ENCODE measurements at places on chromosomes 11 and 22.

GRCh38 chr11:91922846-91923245 lies 301.8 kb upstream of the FAT3 start:
- no peak for DNase-seq

DNA sequence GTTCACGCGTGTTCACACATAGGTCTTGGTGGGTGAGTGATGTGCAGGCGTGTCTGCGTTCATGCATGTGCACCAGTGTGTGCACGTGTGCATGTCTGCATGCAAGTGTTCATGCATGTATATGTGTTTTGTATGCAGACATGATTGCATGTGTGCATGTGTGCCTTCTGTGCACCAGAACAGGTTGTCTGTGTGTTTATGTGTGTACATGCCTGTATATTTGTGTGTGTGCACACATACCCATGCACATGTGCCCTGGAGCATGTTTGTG lies 4.9 kb downstream of the ZDHHC8 start:
- DNase-seq: no peak

DNA sequence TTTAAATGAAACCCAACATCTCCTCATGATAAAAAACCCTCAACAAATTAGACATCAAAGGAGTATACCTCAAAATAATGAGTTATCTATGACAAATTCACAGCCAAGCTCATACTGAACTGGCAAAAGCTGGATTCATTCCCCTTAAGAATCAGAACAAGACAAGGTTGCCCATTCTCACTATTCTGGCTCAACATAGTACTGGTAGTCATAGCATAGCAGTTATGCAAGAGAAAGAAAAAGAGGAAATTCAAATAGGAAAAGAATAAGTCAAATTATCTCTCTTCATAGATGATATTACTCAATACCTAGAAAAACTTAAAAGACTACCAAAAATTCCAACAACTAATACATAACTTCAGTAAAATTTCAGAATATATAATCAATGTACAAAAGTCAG lies 29.4 kb upstream of the XKR3 start:
- DNase-seq: no peak

GRCh38 chr11:73269459-73270015 lies 2.6 kb upstream of the P2RY6 start:
- DNase-seq: no peak

- no peak for DNase-seq
Measured at GRCh38 chr11:65657426-65657825, 5.3 kb downstream of the RELA start.

DNA sequence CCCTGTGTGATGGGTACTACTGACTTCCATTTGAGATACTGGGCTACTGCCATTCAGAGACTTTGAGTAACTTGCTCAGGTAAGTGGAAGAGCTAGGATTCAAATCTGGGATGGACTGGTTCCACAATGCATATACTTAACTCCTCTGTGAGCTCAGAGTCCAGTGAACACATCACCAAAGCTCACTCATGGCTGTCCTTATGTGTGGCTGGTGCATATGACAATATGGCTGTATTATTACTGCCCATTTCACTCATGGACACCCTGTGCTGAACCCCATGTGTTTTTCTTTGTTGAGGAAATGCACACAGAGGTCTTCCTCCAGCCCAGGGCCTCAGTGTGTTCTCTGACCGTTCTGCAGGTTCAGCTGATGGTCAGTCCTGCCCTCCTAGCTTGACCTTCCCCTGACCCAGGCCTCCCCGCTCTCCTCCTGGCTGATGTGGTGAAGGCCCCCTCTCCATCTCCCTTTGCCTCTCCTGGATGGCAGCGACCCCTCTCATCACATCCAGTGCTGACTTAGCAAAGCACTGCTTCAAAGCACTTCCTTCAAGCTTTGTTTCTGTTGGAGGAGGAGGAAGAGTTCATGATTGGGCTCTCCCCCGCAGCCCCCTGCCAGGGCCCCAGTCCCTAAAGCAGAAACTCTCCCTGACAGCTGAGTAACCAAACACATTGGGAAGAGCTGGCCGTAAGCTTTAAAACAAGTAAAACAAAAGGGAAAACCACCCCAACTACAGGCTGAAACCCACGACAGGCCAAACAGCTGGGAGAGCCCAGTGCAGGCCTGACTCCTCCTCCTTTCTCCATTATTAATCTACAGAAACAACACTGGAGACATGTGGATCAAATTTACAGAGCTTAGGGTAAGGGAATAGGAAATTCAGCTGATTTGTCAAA lies 101.2 kb downstream of the NAT10 start:
- no peak for DNase-seq

- DNase-seq: no peak
Measured at GRCh38 chr11:45502226-45502545, 163.2 kb downstream of the CHST1 start.

GRCh38 chr22:44385296-44385610 lies 72.5 kb upstream of the SHISAL1 start:
- no peak for DNase-seq

DNA sequence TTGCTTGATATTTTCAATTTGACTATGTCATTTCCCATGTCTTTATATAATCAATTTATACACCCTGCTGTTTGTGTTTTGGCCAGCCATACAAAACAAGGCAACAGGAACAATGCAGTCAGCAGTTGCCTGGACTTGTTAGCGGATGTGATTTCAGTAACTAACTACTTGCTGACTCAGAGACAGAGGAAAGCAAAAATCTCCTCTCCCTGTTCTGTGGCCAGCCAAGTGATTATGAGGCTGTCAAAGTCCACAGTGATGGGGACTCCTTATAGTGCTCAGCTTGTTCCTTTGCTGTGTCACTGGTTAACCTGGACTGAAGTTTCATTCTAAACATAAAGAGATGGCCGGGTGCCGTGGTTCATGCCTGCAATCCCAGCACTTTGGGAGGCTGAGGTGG lies 32.6 kb upstream of the APLP2 start:
- no peak for DNase-seq

- DNase-seq: no peak
Measured at GRCh38 chr11:86151174-86152005, 82.5 kb upstream of the PICALM start.

DNA sequence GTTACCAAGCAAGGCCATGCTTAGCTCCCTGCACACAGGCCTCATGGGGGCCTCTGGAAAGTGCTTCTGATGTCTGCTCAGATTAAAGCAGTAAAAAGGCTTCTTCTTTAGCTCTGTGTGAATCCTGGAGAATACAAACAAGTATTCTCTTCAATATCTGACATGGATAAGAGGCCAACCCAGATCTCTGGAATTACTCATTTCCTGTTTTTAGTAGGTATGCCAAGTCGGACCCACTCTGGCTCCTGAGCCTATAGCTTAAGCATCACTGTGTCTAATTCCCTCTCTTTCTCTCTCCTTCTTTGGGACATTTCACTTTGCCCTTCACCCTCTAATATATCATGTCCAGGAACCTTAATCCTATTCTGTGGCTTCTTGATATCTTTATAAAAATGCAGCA lies 529.6 kb upstream of the CCDC90B start:
- DNase-seq: no peak

DNA sequence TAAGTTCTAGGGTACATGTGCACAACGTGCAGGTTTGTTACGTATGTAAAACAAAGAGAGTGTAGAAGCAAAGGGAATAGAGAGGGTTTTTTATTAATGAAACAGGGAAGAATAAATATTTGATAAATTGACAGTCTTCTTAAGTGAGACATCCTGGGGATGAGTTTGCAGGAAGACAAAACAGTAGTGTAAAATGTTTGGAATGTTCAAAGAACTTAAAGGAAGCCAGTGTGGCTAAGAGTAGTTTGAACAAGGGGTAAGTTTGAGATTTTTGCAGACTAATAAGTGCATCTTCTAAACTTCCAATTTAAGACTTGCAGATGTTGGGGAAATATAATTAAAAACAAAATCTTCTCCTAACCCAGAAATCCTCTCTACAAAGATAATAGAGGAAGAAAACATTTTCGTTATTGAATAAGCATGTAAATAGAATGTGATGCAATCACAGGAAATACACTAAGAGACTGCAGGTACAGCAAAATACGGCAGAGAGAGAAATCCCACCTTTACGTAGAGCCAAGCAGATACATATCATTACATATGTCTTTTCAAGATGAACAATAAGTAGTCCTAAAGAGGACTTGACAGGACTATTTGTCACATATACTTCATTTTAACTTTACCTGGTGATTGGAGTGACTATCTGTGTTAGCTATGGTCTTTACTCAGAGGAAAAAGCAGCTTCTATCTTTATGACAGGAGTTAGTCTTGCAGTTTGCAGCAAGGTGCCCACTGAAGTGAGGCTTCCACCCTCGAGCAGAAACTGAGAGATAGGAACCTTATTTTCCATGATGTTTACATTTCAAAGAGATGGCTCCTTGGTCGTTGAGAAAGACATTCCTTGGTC lies 402.1 kb downstream of the CNTN5 start:
- DNase-seq: no peak

DNA sequence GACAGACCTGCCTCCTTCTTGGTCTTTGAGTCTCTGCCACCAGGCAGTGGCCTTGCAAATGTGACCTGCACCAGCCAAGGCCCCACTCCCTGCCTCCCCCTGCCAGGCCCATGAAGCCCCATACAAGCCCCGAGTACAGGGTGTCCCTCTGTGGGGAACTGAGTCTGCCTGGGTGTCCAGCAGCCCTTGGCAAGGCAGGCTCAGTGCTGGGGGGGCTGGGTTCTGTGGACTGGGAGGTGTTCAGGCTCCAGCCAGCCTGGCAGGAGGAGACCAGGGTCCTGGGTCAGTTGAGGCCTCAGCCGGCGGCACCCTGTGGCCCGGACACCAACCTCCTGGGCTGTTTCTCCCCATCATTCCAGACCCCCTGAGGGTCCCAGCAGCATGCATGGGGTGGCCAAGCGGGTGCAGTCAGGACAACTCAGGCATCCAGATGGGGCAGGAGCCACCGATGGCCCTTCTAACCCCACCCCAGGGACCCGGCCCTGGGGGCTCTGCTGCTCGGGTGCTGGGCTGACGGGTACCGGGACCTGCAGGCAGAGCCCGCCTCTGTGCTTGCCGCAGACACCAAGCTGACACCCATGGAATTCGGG lies 5.7 kb downstream of the MUC5AC start:
- no peak for DNase-seq

DNA sequence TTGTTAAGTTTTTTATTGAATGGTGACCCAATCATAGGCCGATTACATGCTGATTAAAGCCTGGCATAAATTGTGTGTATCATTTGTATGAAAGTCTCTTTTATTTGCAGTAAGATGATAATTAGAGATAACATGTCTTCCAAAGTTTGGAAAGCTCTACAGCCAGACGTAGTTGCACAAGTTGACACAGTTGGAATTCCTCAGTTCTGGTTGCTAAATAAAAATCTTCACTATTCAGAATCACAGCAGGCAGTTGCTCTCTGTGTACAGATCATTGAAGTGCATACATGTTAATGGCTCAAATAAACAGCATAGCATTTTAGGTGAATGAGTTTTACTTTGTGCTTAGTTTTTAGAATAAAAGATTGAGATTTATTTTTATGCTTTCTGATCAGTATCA lies 69.5 kb downstream of the ARHGAP42 start:
- DNase-seq: no peak

DNA sequence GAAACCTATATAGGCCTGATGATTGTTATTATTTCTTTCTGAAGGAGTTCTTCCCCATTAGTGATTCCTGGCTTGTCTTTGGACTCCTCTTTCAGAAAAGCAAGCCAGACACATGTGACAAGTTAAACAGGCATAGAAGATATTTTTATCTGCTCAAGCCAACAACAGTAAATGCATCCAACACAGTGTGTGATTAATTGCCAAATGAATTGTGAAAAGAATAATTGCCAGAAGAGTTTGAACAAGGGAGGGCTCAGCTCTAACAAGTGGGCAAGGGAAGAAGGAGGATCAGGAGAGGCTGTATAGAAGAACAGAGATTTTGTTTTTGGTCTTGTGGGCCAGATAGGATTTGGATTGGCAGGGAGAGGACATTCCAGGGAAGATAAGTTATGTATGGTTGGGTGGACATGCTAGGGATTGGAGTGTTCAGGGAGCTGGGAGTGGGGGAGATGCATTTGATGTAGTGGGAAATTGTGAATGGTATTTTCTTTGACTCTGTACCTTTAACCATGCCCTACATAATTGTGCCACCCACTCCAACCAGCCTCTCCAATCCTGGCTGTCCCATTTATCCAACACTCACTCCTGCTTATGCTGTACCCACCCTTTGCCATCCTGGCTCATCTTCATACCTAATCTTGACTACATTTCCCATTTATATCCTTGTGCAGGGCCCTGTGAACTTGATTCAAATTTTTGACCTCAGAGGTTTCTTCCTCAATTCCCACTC lies 172.8 kb downstream of the RRAS2 start:
- no peak for DNase-seq

GRCh38 chr22:36773935-36774334 lies 2.0 kb downstream of the IFT27 start:
- DNase-seq: no peak

DNA sequence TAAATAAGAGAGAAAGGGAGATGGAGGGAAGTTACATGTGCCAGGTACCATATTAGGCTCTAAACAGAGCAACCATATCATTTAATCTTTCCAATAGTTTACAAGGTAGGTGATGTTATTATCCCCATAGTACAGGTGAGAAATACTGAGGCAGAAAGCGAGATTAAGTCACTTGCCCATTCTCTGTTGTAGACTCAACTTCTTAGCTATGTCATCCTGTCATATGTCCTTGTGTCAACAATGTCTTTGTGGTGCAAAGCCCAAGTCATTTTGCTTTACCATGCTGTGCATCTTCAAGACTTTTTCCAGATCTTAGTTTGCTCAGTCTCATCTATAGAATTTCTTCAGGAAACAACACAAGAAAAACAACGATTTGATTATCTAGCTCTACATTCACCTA lies 205.0 kb upstream of the E2F8 start:
- no peak for DNase-seq

- DNase-seq: no peak
Measured at GRCh38 chr11:119847853-119848252, 118.9 kb upstream of the NECTIN1 start.

GRCh38 chr22:45529971-45530575 lies 27.4 kb downstream of the FBLN1 start:
- DNase-seq: no peak

Measured in stimulated activated CD8-positive, alpha-beta memory T cell treated with anti-CD3 and anti-CD28 coated beads, Interleukin-7, amount 100 ng/mL, for 24 hours (primary cell).